Nephron progenitor cell (in vitro differentiated cells): ENCODE measurements at places on chromosomes 6 and 20.

- DNase-seq = no peak
Observed at GRCh38 chr6:126784161-126784790, 334.2 kb upstream of the RSPO3 start.

- peak; percentile 7 for DNase-seq
Observed at GRCh38 chr6:77620278-77620882, 32.5 kb upstream of the MEI4 start.

GRCh38 chr6:109075934-109076333 lies 18.7 kb downstream of the SESN1 start:
- DNase-seq = no peak

GRCh38 chr6:21132856-21133838 lies 460.4 kb upstream of the SOX4 start:
- DNase-seq = peak; percentile 3

DNA sequence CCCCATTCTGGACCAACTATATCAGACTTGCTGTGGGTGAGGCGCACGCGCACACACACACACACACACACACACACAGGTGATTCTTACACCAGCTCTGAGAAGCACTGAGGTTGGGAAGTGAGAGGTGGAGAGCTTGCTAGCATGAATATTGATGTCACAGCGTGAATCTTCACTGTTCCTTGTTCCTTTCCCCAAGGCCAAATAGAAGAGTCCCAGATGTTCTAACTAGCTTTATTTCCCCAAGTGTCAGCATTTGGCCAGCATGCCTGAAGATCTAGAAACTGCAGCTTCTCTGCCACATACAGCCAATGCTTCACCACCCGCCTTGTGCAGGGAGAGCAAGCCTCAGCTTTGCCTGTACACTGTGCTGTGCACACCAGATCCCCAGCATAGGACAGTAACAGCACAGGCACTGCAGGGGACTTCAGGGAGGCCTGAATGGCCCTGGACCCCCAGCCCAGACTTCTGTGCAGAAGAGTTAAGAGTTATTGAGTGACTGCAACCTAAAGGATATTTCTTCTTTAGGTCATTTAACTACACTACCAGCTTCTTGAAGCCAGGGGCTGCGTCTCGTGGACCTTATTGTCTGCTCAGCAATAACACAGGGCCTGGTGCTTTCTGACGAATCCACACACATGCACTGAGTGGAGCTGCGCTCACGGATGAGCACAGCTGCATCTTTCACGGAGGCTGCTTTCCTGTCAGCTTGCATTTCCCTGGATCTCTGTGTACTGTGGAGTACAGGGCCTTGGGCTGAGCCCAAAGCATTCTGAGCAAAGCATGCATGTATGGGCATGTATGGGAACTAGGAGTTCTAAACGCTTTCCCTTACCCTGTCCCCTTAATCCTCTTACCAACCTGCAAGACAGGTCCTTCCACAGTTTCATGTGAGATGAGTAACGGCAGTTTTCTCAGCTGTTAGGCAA lies 13.9 kb upstream of the CD93 start:
- no peak for DNase-seq

DNA sequence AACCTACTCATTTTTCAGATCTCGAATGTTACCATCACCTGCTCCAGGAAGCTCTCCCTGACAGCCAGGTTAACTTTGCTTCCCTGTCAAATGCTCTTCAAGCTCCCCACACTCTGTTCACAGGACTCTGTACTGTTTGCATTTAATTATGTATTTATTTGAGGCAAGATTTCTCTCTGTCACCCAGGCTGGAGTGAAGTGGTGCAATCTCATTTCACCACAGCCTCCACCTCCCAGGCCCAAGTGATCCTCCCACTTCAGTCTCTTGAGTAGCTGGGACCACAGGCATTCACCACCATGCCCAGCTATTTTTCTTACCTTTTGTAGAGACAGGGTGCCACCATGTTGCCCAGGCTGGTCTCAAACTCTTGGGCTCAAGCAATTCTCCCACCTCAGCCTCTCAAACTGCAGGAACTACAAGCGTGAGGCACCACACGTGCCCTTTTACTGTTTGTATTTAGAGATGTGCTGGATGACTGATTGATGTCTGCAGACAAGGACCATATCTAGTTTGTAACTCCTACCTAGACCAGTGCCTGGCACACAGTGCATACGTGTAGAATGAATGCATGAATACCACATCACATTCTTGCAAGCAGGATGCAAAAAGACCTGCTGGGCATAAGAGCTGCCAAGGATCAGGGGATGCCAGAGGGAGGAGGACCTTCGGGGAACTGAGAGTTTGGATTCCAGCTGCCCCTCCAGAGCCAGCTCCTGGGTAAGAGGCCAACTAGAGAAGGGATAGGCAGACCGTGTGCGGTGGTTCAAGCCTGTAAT lies 15.6 kb upstream of the CBFA2T2 start:
- no peak for DNase-seq
